Caki2 (cell line): ENCODE measurements at places on chromosomes 7 and 10.

DNA sequence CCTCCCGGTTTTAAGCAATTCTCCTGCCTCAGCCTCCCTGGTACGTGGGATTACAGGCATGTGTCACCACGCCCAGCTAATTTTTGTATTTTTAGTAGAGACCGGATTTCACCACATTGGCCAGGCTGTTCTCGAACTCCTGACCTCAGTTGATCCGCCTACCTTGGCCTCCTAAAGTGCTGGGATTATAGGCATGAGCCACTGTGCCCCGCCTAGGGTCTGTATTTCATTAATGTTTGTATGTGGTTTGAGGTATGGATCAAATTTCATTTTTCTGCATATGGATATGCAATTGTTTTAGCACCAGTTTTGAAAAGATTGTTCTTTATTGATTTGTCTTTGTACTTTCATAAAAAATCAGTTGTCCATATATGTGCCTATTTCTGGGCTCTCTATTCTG lies 26.0 kb downstream of the CYP26A1 start:
- DNase-seq: no peak

DNA sequence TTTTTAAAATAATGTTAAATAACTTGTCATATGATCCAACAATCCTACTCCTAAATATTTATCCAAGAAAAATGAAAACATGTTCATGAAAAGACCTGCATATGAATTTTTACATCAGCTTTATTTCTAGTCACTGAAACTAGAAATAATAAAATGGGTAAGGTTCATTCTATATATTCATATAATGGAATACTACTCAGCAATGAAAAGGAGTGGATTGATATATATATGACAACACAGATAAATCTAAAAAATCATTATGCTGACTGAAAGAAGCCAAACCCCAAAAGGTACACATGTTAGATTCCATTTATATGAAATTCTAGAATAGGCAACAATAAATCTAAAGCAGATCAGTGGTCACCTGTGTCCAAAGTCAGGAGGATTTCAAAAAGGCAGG lies 84.9 kb upstream of the PCBD1 start:
- DNase-seq: no peak

DNA sequence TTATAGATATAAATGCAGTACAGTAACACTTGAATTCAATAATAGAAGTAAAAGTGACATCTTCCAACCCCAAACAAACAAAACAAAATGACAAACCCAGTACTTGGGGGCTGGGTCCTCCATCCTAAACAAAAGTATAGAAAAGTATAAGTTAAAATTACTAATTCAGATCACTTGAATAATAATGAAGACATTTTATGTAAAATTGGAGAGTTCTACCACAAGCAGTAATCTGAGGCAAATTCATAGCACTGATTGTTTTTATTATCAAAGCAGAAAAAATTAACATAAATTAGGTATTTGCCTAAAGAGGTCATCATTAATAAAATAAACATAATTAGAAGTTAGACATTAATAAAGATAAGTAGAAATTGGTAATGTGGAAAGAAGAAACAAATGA lies 81.5 kb downstream of the ITPRID1 start:
- no peak for DNase-seq

GRCh38 chr10:129331839-129332220 lies 135.2 kb upstream of the MGMT start:
- no peak for DNase-seq

GRCh38 chr10:2618690-2619089 lies 448.7 kb upstream of the PFKP start:
- DNase-seq: no peak

GRCh38 chr7:127872122-127872521 lies 159.1 kb downstream of the LRRC4 start:
- DNase-seq: no peak

DNA sequence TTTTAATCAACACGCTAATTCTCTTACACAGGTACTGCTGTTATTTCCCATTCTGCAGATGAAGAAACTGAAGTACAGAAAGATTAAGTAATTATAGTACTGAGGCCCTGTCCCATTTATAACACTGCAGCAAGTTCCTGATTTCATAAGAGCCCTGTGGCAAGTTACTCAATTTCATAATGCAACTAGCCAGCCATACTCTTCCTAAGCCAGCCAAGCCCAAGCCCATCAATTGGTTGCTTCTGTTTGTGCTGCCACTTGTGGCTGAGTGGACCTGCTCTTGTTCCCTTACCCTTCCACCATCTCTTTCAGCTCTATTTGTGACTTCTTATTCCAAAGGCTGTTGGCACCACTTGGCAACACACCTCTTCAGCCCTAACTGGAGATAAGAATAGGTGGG lies 19.7 kb upstream of the PRPF18 start:
- no peak for DNase-seq

GRCh38 chr10:37856881-37857286 lies 526 bp downstream of the ZNF248 start:
- no peak for DNase-seq

DNA sequence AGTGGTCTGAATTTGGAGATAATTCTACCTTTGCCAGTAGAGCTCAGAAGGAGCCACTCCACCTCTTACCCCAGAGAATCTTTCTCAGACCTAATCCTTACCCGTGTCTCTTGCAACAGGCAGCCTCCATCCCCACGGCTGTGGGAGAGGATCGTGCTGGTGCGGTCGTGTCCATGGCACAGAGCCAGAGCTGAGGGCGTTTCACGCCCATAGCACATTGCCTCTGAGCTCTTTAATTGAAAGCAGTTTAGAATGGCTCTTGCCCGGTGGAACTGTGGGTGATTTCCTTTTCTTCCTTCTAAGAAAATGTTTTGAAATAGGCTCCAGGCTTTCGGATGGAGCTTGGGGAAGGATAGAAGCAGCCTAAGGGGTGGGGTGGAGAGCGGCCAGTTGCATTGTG lies 41.5 kb downstream of the PRF1 start:
- DNase-seq: no peak

DNA sequence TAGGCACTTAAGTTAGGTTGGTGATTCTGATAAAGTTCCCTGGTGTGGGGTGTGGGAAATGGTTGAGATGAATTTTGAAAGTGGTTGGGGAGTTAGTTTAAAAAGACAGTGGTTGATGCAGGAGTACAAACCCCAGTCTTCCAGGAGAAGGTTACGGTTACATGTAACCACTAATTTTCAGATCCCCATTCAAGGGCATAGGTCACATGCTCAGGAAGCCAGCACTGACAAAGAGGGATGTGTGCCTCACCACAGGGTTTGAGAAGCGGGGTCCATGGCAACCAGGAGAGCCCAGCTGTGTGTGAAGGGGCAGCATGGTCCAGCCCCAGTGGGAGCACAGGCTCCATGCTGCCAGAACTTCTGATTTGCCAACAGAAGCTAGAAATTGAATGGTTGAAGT lies 144.2 kb downstream of the MDFIC start:
- DNase-seq: no peak

DNA sequence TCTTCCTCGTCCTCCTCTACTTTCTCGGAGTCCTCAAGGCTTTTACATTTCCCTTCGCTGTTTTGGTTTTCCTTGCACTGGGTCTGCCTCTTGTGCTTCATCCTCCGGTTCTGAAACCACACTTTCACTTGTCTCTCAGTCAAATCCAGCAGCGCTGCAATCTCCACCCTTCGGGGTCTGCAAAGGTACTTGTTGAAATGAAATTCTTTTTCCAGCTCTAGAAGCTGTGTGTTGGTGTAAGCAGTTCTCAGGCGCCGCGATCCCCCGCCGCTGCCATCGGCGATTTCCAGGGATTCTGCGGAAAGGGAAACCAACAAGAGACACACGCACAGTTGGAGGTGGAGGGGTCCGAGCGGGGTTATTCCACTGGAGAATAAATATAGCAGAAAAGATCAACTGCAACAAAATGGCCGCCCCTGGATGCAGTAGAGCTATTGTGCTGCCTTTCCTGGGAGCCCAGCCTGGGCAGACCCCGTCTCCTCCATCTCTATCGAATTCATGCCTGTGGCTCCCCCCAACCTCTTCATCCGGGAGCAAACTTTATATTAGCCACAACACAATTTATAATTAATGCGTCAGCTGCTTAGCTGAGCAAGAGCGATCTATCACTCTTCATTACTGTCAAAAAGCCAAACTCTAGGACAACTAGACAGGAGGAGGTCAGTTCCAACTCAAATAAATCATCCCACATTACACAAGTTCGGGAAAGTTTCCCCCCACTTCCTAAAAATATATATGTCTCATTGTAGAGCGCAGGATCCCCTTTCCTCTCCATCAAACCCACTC lies 1.1 kb downstream of the HOXA2 start:
- DNase-seq: no peak

GRCh38 chr7:75624134-75624832 lies 114.5 kb downstream of the HIP1 start:
- DNase-seq: no peak

DNA sequence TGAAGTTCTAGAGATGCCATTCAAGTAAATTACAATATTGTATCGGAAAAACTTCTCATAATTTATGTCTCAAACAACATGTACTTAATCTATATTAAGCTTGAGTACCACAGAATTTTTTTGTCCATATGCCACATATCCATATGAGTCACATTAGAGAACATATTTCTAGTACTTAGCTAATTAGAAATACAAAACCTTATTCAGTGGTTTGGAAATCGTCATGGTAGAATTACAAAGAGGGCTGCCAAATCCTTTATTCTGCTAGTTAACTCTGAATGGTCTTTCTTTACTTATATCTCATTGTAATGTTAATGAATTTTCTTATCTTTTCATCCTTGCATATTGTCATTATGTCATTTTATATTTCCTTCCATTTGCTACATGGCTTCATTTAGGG lies 9.0 kb upstream of the VIM start:
- no peak for DNase-seq

- no peak for DNase-seq
Measured at GRCh38 chr10:88974012-88974411, 16.6 kb upstream of the FAS start.

GRCh38 chr10:94402204-94402842 lies at the start of gene TBC1D12:
TSS of gene TBC1D12 (plus strand) at chr10:94402541. CDS start at chr10:94402614, 73 bp downstream.
- peak; percentile 92 for DNase-seq

DNA sequence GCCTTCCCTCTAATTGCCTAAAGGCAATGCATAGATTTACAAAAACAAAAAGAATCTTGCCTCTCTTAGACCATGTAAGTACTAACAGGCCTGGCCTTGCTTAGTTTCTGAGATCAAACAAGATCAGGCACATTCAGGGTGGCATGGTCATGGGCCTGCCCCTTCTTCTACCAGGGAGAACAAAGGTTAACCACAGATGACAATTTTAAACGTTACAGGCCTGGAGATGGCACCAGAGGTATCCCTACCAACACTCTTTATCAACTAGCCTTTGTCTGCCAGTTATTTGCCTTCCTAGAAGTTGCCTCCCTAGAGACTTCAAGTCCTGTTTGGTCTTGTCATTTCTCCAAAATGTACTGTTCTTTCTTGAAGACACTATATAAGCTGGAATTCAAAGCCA lies 252.6 kb downstream of the DOCK4 start:
- DNase-seq: peak; percentile 45

- DNase-seq: no peak
Measured at GRCh38 chr10:88271761-88272543, 311.2 kb downstream of the RNLS start.

DNA sequence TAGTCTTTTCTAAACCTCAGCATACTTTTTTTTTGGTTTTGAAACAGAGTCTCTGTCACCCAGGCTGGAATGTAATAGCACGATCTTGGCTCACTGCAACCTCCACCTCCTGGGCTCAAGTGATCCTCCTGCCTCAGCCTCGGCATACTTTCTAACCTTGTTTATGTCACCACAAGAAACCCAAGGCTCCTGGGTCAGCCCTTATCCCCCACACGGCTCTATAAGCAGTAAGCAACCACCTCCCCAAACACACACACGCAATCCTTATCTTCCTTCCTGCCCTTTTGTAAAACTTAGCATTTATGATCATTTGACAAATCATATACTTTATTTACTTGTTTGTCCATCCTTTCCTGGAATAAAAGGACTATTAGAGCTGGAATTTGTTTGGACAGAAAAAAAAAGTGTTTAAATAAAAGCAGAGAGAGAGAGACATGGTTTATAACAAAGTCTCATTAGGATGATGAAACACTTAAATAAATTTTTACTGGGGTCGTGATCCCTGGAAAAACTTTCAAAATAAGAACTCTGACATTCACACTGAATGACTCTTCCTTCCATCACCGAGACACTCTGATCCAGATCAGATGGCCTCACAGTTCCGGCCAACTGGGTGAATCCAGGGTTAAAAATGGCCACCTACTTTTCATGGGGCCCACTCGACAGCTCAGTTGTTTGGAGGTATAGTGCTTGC lies 72.7 kb upstream of the PIK3CG start:
- DNase-seq: no peak

DNA sequence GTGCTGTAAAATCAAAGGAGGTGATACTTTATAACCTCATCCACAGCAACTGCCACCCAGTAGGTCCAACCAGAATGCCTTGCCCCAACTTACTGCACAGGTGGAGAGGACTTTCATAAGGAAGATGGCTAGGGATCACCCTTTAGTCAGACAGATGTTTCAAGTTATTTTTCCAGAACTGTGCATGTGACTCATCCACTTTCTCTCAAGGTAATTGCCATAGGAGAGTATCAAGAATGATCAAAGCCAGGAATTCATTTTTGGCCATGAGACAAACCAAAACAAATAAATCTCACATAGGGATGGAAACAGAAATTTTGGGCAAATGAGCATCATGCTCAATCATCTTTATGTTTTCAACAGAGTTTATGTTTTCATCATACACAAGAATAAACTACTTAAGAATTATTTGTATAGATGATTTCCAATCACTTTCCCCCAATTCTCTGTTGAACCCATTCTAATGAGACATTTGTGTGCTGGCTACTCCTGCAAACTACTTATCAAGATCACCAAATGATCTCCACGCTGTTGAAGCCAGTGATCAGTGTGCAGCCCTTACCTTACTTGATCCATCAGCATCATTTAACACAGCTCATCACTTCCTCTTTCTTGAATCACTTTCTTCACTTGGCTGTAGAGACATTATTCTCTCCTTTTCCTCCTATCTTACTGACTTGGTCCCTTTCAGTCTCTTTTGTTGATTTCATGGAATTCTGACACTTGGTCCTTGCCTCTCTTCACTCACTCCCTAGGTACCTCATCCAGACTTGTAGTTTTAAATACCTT lies 74.0 kb downstream of the SLC16A9 start:
- no peak for DNase-seq

DNA sequence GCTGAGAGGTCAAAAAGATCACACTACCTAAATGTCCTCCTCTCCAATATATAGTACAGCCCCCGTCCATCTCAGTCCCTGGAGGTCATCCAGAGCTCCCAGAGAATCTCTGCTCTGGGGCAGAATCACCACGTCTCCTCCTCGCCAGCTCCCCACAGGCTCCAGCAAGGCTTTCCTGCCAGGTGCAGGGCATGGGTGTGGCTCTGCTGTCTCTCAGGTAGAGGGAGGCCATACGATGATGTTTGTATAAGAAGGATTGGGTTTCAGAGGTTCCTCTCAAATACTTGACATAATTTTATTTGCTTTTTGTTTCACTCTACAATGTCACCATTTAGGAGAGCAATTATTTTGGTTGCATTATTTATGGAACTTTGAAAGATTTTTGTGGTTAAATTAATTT lies 98.3 kb upstream of the PRSS58 start:
- no peak for DNase-seq

DNA sequence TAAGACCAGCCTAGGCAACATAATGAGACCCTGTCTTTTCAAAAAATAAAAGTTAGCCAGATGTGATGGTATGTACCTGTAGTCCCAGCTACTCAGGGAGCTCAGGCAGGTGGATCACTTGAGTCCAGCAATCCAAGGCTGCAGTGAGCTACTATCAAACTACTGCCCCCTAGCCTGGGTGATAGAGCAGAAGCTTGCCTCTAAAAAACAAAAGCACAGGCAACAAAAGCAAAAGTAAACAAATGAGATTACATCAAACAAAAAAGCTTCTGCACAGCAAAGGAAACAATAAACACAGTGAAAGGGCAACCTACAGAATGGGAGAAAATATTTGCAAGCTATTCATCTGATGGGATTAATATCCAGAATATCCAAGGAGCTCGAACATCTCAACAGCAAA lies 65.4 kb downstream of the FANK1 start:
- DNase-seq: no peak
